ENCODE measurements at places on chromosomes 6 and 20.
A peak's percentile ranks its signal among the peaks of the same experiment; 100 is the strongest.

GRCh38 chr6:42168650-42169049 is 4.5 kb upstream of the GUCA1A start:
- H3K27me3 ChIP-seq = no peaks in the 10 kb centered on the region
- H3K4me1 ChIP-seq = peaks cover 2% of the 10 kb centered on the region
- no peak for DNase-seq
- no peak overlapping the region for H3K4me3 ChIP-seq
- H3K36me3 ChIP-seq = no peaks in the 10 kb centered on the region
- H3K27ac ChIP-seq = no peak overlapping the region

- H3K27me3 ChIP-seq = no peaks in the 10 kb centered on the region
- H3K4me3 ChIP-seq = no peak overlapping the region
- H3K27ac ChIP-seq = no peak overlapping the region
- H3K36me3 ChIP-seq = no peaks in the 10 kb centered on the region
- no peak for DNase-seq
Observed at GRCh38 chr6:25181923-25182322, 97.3 kb upstream of the CARMIL1 start.

DNA sequence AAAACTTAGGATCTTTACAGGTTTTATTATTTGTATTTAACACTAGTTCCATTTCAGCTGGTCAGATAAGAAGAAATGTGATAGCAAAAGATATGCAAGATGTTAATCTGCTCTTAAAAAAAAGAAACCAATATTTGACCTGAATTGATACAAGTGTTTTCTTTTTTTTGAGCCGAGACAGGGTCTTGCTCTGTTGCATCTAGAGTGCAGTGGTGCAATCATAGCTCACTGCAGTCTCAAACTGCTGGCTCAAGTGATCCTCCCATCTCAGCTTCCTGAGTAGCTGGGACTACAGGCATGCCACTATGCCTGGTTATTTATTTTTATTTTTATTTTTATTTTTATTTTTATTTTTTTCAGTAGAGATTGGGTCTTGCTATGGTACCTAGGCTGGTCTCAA is 133.0 kb downstream of the GMPR start:
- H3K27ac ChIP-seq = no peak overlapping the region
- no peaks in the 10 kb centered on the region for H3K27me3 ChIP-seq
- no peak for DNase-seq
- peaks cover 20% of the 10 kb centered on the region for H3K4me1 ChIP-seq
- no peak overlapping the region for H3K4me3 ChIP-seq

GRCh38 chr6:119829006-119829405 is 479.4 kb upstream of the MAN1A1 start:
- DNase-seq = no peak
- no peak overlapping the region for H3K4me3 ChIP-seq
- H3K27me3 ChIP-seq = no peaks in the 10 kb centered on the region
- H3K36me3 ChIP-seq = no peaks in the 10 kb centered on the region

DNA sequence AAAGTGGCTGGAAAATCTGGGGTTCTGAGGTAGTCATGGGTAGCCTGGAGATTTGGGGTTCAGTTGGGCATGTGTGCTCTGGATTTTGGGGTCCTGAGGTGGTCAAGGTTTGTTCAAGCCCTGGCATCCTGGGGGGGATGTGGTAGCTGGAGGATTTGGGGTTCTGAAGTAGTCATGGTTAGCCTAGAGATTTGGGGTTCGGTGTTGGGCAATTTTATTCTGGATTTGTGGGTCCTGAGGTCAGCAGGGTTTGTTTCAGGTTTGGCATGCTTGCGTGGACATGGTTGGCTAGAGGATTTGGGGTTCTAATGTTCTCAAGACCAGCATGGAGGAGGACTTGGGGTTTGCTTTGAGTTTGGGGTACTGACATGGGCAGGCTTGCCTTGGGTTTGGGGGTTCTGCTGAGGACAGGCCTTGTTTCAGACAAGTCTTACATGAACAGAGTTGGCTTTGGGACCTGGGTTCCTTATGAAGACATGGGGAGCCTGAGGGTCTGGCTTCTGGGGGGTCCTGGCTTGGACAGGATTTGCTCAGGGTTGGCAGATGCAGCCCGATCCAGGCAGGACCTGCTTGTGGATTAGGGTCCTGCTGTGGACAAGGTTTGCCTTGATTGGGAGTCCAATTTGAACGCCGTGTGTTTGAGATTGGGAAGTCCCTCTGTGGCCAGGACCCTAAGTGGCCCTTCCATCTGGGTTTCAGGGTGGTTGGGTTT is 906 bp downstream of the ANKRD60 start:
- no peak overlapping the region for H3K27ac ChIP-seq
- no peak overlapping the region for H3K4me3 ChIP-seq
- peaks cover 10% of the 10 kb centered on the region for H3K4me1 ChIP-seq
- no peaks in the 10 kb centered on the region for H3K36me3 ChIP-seq
- peaks cover 41% of the 10 kb centered on the region for H3K27me3 ChIP-seq

DNA sequence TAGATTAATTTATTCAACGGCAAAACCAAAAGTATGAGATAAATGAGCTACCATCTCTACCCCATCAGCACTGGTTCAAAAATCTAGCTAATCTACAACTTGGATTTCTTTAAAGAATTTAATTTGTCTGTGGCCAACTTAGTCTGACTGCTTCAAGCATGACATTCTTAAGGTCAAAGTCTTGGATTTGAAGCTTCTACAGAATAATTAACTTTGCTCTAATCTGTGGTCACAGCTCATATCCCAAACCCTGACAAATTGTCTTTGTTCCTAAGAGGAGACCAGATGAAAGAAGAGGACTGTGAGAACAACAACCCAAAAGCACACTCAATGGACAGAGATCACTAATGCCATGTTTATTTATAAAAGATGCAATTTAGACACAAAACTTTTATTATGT is 166.9 kb upstream of the EPHA7 start:
- DNase-seq = no peak
- H3K36me3 ChIP-seq = no peaks in the 10 kb centered on the region
- H3K4me1 ChIP-seq = no peaks in the 10 kb centered on the region
- H3K27ac ChIP-seq = no peak overlapping the region

DNA sequence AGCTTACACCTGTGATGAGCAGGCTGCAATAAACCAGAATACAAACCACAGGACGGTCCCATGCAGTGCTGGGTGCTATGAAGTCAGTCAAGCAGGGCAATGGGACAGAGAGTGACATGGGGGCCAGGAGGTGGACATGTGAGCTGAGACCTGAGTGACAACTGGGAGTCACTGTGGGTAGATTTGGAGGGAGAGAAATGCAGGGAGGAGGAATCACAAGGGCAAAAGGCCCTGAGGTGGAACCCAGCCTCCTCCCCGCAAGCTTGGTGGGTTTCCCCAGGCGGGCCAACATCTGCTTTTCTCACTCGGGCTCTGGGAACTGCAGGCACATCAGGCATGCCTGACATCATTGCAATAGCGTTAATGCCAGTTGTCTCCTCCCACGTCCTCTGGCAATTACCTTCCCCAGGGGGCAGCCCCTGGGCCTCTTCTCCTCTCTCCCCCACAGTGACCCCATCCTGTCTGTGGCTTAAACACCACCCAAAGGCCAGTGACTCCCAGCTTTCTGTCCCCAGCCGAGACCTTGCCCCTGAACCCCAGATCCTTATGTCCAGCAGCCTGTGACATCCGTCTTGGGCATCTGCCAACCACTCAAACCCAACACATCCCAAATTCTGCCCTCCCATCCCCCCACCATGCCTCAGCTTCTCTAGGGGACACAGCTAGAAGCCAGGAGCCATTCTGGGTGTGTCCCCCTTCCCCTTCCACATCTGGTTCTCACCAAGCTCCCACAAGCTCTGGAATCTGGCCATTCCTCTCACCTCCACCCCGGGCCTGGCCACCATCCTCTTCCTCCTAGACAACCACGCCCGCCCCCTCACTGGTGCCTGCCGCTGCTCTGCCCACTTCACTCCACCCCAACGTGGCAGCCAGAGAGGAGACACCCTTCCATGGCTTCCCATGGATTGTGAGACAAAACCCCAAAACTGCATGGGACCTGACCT is 28.2 kb downstream of the PDRG1 start:
- no peak overlapping the region for H3K4me3 ChIP-seq
- H3K27me3 ChIP-seq = peaks cover 7% of the 10 kb centered on the region
- H3K4me1 ChIP-seq = no peaks in the 10 kb centered on the region
- no peak for DNase-seq

GRCh38 chr20:63293456-63293855 is 470 bp downstream of the COL20A1 start:
- H3K27me3 ChIP-seq = peaks cover 63% of the 10 kb centered on the region
- H3K36me3 ChIP-seq = peaks cover 9% of the 10 kb centered on the region
- peaks cover 7% of the 10 kb centered on the region for H3K4me1 ChIP-seq
- DNase-seq = no peak
- no peak overlapping the region for H3K27ac ChIP-seq

- peak overlapping the region; percentile 95 for H3K4me3 ChIP-seq
- peaks cover 64% of the 10 kb centered on the region for H3K4me1 ChIP-seq
- H3K36me3 ChIP-seq = no peaks in the 10 kb centered on the region
- peak overlapping the region; percentile 91 for H3K27ac ChIP-seq
- no peaks in the 10 kb centered on the region for H3K27me3 ChIP-seq
- DNase-seq = peak; percentile 87
Observed at GRCh38 chr6:43771210-43771857, 1.3 kb downstream of the VEGFA start.

DNA sequence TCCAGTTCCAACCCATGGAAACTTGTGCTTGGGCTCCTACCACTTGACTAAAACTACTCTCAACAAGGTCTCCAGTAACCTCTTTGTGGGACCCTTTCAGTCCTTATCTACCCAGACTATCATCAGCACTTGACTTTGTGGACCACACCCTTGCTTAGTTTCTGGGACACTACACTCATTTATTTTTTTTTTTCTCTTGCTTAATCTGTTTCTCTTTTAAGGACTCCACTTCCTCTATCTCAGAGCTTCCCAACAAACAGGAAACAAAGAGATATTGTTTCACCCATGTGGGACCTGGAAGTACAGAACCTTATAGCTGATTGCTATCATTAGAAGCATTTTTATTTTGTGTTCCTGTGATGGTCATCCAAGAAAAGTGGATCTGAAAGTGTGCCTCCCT is 28.8 kb upstream of the ME1 start:
- H3K36me3 ChIP-seq = no peaks in the 10 kb centered on the region
- no peak overlapping the region for H3K4me3 ChIP-seq
- no peak for DNase-seq
- H3K27me3 ChIP-seq = no peaks in the 10 kb centered on the region

GRCh38 chr20:33282991-33283555 is at the start of gene BPIFB1:
TSS of gene BPIFB1 (plus strand) at chr20:33283214. CDS start at chr20:33286074, 2,860 bp downstream.
- peaks cover 50% of the 10 kb centered on the region for H3K27me3 ChIP-seq
- no peaks in the 10 kb centered on the region for H3K36me3 ChIP-seq
- no peaks in the 10 kb centered on the region for H3K4me1 ChIP-seq
- no peak within 1 kb of the TSS for H3K4me3 ChIP-seq
- no peak within 1 kb of the TSS for H3K27ac ChIP-seq
